ENCODE measurements at places on chromosomes 16 and 17.

DNA sequence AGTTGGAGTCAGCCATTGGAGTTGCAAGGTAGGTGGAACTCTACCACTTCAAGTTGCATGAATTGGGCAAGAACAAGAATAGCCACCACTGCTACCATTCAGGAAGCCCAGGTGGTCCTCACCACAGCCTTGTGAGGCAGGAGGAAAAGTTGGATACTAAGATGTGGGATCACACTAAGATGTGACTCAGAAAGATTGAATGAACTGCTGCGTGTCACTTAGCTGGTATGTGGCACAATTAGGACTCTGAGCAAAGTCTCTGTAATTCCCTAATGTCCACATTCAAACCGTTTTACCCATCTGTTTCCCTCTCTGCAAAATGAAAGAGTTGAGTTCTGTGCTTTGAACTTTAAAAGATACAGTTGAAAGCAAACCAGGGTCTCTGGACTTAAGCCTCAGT lies 44.7 kb upstream of the HS3ST3A1 start:
- no peak for ATAC-seq

DNA sequence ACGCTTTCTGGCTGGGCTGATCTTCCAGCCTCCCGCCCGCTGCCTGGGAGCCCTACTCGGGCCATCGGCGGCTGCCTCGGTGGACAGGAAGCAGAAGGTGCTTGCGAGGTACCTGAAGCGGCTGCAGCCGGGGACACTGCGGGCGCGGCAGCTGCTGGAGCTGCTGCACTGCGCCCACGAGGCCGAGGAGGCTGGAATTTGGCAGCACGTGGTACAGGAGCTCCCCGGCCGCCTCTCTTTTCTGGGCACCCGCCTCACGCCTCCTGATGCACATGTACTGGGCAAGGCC lies 30.7 kb downstream of the CIITA start:
- no peak for ATAC-seq

DNA sequence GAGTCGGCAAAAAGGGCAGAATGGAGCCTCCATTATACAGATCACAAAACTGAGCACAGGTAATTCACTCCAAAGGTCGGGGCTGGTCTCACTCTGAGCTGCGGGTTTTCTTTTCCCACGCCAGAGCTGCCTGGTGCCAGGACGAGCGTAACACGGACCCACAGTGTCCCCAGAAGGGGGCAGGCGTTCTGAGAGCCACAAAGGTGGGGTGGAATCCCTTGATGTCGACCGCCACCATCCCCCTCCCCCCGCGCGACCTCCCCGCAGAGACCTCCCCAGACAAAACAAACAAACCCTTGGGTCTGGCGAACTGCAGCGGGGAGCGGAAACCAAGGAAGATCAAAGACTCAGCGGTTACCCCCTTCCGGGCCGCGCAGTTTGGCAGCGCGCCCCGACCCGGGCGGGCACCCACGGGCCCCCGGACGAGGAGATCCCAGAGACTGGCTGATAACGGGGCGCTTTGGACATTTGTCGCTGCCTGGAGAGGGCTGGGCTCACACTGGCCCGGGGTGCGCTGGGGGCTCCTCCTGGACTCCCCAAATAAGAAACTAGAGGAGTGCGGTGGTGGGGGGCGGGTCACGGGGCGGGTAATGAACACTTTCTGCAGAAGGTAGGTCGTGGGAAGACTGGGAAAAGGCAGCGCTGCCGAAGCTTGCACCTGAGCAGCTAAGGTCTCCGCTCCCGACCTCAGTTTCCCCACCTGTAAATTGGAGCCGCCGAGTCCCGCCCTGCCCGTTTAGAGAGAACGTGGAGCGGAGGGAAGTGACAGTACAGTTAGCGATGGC lies 664 bp upstream of the NKD1 start:
- peak; percentile 26 for ATAC-seq

DNA sequence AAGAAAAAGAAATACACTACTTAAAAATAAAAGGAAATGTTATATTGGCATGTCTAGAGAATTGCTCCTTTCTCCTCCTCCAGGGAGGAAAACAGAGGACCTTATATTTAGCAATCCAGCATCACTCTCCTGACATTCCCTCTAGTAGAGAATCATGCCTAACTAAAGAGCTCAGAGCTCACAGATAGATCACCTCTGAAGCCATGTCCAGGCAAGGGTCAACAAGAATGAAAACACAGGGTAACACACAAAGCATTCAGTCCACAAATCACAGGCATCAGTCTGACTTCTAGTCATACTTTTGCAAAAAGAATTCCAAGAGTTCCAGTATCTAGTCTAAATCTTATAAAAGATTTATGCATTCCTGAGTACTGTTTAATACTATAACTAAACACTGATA lies 4.4 kb upstream of the HASPIN start:
- no peak for ATAC-seq

- no peak for ATAC-seq
These were observed 204.8 kb upstream of the C17orf78 start for GRCh38 chr17:37170881-37171425.
